ENCODE measurements at places on chromosomes 6 and 20.

DNA sequence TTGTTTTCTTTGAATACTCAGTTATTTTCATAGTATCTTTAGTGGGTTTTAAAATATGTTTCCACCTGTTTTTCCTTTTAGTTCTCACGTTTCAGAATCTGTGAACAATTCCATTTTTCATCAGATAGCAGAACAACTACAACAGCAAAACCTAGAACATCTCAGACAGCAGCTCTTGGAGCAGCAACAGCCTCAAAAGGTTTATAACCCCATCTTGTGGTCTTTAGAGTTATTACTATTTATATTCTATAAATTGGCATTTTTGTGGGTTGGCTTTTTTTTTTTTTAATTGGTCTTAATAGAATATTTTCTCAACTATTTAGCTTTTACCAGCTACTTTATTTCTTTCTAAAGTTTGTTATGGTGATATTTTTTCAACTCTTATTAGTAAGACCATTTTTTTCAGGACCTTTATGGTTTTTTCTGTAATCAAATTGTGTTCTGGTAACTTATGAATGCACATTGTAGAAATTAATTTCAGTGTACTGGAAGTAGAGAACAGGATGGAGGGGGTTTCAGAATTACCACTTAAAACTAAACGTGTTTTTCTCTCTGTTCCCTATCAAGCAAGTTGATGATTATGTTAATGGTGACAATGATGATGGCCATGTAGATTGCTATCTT is 72.2 kb downstream of the SCAF8 start:
- no peak for DNase-seq

GRCh38 chr6:148074738-148075137 is 267.9 kb upstream of the SASH1 start:
- DNase-seq: no peak

DNA sequence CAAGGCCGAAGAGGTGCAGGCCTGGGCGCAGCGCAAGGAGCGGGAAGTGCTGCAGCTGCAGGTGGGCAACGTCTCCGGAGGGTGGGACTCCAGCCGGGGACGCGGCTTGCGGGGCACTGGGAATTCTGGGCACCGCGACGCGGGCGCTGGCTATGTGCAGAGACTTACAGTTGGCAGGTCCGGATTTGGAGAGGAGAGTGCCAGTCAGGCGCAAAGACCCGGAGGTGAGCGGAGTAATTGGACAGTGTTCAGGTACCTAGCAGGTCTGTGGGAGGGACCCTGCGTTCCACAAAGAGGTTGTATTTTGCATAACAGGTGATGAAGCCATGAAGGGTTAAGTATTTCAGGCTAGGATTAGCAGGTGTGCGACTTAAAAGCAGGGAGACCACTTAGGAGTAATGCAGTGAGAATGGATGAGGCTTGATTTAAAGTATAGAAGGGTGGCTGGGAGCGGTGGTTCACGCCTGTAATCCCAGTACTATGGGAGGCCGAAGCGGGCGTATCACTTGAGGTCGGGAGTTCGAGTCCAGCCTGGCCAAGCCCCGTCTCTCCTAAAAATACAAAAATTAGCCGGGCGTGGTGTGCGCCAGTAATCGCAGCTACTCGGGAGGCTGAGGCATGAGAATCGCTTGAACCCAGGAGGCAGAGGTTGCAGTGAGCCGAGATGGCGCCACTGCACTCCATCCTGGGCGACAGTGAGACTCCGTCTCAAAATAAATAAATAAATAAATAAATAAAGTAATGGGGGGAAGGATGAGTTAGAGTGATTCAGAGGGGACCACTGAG is 1.0 kb downstream of the MRPS26 start:
- DNase-seq: no peak

- no peak for DNase-seq
Observed at GRCh38 chr20:23374441-23374840, 12.5 kb downstream of the GZF1 start.

DNA sequence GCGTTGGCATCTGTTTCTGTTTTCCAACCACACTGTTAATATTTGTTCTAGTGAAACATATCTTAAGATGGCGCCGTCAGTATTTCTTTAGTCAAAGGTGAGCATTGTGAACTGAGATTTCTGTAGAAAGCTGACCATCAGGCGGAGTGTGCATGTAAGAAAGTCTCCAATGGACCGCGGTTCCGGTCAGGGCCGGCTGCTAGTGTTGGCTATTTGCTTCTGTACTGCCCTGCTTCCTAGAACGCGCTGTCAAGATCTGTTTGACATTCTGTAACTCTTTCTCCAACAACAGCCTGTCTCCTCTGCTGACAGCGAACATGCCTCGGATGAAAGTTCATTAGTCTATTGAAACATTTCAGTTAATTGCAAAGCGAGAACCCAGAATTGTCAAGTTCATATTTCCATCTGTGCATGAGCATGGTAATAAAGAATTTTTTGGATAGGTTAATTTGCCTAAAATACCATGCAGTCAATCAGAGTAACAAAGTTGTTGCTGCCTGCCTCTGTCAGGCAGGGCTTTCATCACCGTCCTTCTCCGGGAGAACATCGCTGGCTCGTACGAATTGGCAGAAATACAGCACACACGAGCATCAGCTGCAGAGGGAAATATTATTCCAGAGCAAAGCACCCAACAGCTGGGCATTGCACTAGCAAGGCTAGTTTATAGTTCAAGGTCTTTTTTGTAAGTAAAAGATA is 369.1 kb downstream of the CDH4 start:
- no peak for DNase-seq

DNA sequence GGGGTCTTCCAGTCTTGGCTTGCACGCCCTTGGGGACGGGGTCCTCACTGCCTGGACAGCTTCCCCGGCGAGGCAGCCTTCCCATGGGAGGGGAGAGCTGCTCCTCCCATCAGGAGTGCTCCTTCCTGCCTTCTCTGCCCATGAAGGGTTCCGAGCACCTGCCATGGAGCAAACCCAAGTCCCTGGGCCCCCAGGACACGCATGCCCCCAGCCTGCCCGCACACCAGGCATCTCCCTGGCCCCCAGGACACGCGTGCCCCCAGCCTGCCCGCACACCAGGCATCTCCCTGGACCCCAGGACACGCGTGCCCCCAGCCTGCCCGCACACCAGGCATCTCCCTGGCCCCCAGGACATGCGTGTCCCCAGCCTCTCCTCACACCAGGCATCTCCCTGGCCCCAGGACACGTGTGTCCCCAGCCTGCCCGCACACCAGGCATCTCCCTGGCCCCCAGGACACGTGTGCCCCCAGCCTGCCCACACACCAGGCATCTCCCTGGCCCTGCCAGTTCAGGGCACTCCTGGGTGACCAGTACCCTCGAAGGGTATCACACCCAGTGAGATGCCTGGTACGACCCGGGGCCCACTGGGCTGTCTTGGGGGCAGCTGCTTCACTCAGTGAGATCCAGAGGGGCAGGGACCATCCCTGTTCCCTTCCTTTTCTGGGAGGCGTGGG is 21.7 kb downstream of the COL20A1 start:
- no peak for DNase-seq

Data from thoracic aorta (tissue), 2 donors.